ENCODE measurements at places on chromosomes 13 and 19.

DNA sequence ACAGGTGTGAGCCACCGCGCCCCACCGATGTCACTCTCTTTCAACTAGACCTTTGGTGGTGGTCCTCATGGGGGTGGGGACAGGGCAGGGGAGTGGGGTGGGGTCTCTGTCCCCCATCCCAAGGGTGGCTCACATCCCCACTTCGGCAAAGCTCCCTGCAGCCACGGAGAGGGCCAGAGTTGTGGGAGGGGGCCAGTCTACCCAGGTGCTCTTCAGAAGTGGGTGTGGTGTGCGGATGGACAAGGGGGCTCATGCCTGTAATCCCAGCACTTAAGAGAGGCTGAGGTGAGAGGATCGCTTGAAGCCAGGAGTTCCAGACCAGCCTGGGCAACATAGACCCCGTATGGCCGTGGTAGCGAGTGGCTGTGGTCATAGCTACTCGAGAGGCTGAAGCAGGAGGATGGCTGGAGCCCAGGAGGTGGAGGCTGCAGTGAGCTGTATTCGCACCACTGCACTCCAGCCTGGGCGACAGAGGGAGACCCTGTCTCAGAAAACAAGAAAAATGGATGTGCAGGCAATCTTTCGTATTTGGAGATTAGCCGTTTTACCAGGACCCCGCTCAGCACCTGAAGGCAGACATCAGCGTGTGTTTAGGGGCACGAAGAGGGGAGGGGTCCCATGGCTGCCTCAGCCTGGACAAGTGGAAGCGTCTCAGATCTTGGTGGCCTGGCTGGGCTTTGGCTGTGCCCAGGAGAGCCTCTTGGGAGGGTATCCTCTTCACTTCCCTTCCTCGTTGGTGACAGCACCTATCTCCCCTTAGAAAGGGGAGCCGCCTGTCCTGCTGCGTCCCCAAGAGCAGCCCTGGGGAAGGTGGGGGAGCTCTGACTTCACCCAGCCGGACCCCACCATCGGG, 846 bp downstream of the TGFBR3L start:
- DNase-seq: no peak

- no peak for DNase-seq
These were observed 147.7 kb downstream of the DPF1 start for GRCh38 chr19:38076337-38076736.

DNA sequence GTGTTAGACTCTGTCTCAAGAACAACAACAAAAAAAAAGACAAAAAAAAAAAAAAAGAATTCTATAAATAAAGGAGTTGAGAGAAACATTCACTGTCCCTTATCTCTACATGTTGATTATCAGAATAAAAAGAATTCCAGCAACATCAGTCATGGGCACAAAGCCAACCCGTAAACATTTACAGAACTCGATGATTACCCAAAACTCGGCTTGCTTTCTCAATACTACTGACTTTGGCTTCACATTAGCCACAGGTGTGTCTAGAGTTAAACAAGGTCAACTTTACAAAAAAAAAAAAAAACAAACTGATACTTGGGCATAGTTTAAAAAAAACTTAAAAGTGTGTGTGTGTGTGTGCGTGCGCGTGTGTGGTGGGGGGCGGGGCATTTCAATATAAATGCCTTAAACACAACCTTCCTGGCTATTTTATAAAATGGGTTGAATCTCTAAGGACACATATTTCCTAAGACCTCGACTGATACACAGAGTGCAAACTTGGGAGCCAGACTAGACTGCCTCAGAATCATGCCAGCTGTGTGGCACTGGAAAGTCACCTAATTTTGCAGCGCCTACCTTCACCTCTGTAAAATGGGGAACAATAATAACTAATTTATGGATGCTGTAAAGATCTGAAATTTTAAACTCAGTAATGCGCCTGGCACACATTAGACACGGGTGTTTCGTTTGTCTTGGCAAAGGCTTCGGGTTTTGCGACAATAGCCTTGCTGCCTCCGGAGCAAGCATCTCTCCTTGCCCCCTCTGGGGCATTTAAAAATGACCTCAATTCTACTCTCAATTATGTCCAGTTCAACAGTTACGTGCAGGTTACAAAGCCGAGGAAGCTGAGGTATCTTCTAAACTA, 922 bp downstream of the EBPL start:
- DNase-seq: no peak

DNA sequence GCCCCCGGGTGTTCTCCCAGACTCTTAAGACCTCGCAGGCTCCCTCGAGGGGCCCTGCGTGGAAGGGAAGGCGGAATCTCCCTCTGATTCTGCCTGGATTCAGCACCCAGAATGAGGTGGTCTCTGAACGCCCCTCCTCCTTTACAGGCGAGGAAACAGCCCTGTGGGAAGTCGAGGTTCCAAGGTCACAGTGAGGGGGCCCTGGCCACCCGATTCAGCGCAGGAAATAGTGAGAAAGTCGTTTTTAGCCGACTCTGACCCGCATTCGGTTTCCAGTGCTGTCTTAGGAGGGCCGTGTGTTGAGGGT, 1.1 kb downstream of the BSG start:
- DNase-seq: no peak

DNA sequence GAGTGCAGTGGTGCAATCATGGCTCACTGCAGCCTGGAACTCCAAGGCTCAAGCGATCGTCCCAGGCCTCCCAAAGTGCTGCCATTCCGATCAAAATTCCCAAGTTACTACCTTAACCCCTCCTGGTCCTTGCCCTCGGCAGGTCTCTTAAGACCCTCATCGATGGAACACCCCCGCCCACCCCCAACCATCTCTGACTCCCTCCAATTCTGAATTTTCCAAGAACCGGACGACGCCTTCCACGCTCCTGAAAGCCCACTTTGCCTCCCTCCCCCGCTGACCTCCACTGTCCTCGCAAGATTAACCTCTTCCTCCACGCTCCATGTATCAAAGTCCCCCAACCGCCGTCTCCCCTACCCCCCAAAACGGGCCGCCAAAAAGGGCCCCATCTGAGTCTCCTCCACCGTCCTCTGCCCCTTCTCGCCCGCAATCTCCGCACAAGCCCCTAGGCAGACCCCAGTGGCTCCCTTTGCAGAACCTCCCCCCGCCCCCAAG, 539 bp downstream of the DAPK3 start:
- DNase-seq: no peak

DNA sequence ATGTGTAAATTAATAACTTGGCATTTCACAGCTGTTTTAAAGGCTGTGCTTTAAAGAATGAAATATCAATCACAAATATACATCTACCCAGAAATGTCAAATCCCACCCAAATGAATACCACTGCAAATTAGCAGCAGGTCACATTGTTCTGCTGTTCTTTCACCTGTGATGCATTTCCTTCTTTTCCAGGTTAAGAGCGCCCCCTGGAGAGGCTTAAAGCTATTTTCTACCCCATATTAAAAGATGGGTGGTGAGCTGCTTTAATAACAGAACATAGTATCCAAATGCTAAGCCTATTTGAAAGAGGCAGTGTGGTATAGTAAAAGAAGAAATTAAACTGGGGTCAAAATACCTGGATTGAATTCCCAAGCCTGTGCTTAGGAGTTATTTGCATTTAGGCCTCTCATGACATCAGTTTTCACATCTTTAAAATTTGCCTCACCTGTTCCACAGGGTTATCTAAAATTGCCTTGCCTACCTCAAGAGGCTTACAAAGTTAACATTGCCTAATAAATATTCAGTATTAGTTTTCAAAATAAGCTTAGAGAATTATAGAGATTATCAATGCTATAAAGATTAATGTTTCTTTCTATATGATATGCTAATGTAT, 396.9 kb upstream of the SLITRK5 start:
- no peak for DNase-seq

DNA sequence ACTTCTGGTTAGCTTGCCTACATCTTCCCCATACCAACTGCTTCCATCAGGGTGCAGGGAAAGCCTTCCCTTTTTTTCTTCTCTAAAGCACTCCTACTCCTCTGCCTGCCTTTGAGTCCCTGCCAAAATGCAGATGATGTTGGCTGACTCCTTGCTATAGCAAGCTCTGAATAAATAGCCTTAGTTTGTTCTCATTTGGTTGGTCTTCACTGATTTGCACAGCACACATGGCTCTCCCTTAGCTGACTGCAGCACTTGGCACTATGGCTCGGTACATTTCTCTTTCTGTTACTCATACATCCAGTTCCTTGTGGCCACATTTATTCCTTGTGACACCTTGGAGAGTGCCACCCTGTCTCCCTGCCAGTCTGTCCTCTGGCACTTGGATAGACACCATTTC, 249.8 kb downstream of the DCLK1 start:
- no peak for DNase-seq

GRCh38 chr13:69809152-69809551, 298.5 kb upstream of the ATXN8OS start:
- DNase-seq: no peak

- no peak for DNase-seq
These were observed 284.5 kb upstream of the ARGLU1 start for GRCh38 chr13:106852436-106852835.

DNA sequence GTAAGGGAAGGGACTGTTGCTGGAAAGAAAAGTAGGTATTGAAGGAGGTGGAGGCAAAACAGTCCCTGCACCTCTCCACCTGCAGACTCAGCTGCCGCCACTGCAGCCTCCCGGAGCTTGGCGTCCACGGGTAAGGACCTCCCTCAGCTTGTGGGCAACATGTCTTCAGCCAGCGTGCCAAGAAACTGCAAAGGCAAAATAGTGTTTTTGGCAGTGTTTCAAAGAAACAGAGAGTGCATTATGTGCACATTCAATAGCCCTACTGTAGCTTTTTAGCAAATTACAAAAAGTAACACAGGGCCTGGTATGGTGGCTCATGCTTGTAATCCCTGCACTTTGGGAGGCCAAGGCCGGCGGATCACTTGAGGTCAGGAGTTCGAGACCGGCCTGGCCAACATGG, 57.4 kb downstream of the ATP11A start:
- no peak for DNase-seq

- no peak for DNase-seq
These were observed 46.9 kb upstream of the VSTM2B start for GRCh38 chr19:29478578-29479565.

- no peak for DNase-seq
These were observed 537 bp downstream of the NAT14 start for GRCh38 chr19:55485439-55486011.

DNA sequence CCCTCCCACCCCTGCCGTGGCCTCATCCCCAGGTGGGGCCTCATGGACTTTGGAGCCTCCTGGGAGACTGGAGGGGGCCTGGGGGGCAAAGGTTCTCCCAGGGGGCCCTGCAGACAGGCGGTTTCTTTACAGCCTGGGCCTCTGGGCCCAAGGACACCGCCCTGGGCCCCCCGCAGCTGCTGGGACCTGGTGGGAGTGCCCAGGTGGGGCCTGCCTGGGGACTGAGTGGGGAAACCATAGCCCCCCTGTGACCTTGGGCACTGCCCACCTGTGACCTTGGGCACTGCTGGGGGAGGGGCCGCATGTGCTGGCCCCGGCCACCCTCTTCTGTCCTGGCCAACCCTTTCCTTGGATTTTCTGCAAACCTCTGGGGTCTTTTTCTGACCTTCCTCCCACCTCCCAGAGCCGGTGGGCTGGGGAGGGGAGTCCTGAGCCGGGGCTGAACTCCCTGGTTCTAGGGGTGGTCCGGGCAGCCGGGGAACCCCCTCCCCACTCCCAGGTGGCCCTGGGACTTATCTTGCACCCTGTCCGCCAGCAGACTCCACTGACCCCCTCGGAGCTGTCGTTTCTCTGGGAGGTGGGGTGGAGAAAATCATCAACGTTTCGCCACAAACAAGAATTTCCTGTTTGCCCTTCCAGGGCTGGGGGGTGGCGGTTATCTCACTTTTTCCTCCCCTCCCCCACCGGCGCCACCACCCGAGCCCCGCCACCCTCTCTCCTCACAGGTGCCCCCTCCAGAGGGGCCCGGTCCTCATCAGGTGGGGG, 27.0 kb downstream of the ARID3A start:
- DNase-seq: no peak

- DNase-seq: no peak
These were observed 53.1 kb downstream of the USP12 start for GRCh38 chr13:27118428-27119054.

GRCh38 chr19:55273978-55274707, 5.8 kb downstream of the HSPBP1 start:
- no peak for DNase-seq

DNA sequence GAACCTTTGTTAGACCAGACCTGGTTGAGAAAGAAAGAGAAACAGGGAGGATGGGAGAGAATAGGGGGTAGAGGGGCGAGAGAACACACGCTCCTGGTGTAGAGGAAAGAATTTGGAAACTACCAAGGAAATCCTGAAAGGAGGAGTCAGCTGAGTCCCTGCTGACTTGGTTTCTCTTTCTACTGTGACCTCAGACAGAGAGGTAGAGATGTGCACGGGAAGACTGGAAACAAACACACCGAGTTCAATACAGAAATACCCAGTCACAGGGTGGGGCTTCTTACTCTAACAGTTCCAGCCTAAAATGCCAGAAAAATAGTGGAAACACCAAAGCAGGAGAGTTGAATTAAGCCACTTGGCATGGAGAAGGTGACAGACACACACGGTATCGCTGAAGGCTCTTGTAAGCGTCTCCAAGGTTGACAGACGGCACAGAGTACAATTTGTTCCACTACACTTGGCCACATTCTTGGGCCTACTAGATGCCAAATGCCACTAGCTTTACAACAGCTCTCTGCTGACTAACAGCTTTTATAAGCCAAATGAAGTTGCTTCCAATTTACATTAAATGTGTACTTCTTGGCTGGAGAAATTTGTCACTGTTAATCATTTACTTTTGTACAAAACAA, 28.1 kb downstream of the LATS2 start:
- no peak for DNase-seq

DNA sequence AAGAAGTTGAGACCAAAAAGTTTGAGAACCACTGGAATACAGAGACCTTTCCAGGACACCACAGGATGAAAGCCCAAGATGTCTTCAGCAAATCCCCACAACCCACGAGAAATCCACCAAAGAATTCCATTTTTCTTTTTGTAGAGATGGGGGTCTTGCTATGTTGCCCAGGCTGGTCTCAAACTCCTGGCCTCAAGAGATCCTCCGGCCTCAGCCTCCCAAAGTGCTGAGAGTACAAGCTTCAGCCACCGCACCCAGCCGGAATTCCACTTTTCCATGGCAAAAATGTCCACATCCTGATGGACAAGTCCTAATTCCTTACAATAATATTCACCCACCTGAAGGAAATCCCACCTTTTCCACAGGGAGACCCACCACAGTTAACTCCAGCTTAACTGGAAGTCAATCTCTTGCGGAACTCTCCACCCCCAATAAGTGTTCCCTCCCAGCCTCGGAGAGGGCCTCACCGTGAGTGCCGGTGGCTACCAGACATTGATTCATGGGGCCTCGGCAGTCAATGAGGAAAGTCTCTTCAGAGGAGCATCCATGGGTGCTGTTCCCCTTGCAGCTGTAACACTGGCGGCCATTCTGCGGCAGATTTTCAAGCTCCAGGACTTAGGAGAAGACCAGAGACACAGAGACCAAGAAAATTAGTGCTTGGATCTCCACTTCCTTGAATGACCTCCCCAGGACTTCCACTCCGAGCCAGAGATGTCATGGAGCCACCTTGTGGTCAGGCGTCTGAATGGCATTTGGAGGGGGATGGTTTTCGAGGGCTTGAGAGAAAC, 12.3 kb upstream of the CADM4 start:
- DNase-seq: no peak

GRCh38 chr13:75785130-75785529, 149.0 kb downstream of the LMO7 start:
- DNase-seq: no peak
